ENCODE measurements at places on chromosomes 7 and 10.

DNA sequence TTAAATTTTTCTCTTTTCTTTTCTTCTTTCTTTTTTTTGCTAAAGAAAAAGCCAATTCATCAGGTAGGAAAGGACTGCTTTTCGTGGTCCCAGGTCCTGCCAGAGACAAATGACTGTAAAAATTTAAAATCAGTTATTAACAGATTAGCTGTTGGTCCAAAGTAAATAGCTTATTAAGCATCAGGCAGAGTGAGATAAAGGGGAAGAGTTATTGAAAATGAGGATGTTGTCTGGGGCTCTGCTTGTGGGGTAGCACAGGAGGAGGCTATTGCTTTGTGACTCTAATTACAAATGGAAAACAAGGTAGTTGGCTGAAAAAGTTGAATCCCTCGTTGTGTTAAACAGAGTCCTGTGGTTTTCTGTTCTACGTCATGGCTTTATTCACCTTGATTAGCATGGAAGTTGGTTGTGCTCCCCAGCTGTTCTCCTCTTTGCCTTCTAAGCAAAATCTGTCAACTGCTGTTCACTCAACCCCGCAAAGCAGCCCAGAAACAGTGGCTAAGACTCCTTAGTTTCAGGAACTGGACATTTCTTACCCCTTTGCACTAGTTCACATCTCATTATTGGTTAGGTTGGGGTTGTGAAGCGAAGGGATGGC, 128.9 kb downstream of the SNX10 start:
- peak; percentile 16 for DNase-seq

DNA sequence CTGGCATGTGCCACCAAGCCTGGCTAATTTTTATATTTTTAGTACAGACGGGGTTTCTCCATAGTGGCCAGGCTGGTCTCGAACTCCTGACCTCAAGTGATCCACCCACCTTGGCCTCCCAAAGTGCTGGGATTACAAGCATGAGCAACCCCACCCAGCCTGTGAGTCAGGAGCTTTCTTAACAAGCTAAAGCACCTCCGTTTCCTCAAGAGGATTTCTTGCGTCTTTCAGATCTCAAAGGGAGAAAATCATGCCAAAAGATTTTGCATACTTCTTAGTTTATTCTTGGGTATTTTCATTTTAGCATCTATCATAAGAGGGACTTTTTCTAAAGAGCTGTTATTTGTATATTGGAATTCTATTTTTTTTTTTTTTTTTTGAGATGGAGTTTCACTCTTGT, 47.9 kb upstream of the FOXK1 start:
- no peak for DNase-seq

- no peak for DNase-seq
Observed at GRCh38 chr10:35693800-35694199, 51.7 kb upstream of the FZD8 start.

DNA sequence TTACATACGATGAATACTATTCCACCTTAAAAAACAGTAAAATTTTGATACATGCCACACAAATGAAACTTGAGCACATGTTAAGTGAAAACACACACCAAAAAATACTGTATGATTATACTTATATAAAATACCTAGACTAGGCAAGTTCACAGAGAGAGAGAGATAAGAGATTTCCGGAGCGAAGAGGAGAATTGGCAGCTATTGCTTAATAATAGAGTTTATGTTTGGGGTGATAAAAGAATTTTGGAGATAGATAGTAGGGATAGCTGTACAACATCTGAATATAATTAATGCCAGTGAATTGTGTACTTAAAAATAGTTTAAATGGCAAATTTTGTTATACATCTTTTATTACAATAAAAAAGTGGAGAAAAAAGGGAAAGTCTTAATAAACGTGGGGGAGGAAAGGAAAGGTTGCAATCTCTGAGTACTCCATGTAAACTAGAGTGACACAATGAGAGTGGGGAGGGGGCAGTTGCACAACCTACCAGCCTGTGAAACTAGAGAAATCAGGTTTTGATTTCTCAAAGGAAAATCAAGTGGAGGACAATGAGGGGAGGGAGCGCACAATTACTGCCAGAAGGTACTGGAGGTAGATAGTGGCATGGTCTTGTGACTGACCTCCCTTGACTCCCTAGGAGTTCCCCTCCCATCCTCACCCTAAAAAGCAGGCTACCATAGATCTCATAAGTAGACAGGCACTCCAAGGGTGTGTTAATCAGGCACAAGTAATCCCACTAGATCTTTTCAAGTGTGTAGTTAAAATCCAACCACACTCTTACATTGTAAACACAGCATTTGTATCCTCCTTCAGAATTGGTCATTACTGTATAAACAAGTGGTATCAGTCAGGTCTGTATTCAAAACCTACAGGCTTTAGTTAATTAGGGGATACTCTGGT, 31.6 kb upstream of the ANK3 start:
- no peak for DNase-seq

- peak; percentile 86 for DNase-seq
Observed at GRCh38 chr7:44587843-44588711, 6.0 kb upstream of the TMED4 start.

All from hematopoietic multipotent progenitor cell treated with erythropoietin and hydrocortisone succinate and interleukin-3 and kit ligand, for 6 days (in vitro differentiated cells).